CD4-positive, alpha-beta T cell treated with Interleukin-6 for 4 hours (primary cell): ENCODE measurements at places on chromosomes 13 and 19.

- DNase-seq = no peak
Measured at GRCh38 chr13:112867301-112867711, 101.7 kb upstream of the MCF2L start.

GRCh38 chr13:78190296-78190695 is 271.7 kb upstream of the EDNRB start:
- DNase-seq = no peak

DNA sequence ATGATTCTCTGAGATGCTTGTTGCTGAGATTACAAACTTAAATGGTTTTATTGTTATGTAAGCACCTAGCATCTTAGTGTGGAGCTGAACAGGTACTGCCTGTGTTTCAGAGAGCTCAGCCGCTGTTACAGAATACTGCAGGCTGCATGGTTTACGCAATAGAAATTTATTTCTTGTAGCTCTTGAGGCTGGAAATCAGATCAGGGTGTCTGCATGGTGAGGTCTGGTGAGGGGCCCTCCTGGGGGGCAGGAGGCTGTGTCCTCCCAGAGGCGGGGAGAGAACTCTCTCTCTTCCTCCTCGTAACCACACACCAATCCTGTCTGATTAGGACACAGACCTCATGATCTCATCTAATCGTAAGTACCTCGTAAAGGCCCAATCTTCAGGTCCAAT is 13.1 kb downstream of the ATP11A start:
- DNase-seq = no peak

GRCh38 chr19:47315125-47315821 is 5.6 kb downstream of the C5AR1 start:
- DNase-seq = no peak

GRCh38 chr19:40442328-40443130 is 1.6 kb downstream of the SERTAD3 start:
- DNase-seq = no peak

DNA sequence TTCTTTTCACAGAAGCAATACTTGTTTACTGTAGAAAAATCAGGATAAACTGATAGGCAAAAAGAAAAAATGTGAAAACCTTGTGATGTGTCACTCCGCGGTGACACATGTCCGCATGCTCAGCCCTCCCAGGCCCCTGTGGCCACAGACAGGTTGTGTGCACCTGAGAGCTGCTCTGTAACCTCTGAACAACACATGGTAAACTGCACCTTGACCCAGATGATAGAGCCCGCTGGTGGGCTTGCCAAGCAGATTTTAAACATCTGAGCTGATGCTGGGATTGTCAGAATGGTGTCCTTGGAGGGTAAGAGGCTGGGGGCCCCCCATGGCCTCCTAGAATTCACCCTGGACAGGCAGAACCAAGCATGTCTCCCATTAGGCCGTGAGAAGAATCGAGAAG is 33.8 kb downstream of the DHRS12 start:
- DNase-seq = no peak

DNA sequence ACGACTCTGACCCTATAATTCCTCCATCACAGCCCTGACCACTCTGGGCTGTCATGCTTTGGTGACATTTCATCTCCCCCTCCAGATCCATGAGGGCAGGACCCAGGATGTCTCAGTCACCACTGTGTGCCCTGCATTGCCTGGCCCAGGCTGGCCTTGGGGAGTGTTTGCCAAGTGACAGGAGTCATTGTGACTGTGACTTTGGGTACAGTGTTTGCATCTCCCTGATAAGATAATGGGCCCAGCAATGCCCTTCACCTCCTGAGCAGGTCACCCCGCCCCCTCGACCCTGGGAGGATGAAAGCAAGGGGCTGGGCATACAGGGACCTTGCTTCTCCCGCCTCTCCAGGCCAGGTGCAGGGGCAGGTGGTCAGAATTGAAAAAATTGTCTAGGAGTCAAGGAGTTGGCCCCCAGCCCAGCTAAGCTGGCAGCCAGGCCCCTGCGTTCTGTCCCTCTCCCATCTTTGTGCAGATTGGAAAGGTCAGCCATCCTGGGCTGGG is 5.9 kb upstream of the ATP4A start:
- DNase-seq = no peak

- DNase-seq = no peak
Measured at GRCh38 chr13:40697711-40698110, 31.3 kb upstream of the FOXO1 start.

DNA sequence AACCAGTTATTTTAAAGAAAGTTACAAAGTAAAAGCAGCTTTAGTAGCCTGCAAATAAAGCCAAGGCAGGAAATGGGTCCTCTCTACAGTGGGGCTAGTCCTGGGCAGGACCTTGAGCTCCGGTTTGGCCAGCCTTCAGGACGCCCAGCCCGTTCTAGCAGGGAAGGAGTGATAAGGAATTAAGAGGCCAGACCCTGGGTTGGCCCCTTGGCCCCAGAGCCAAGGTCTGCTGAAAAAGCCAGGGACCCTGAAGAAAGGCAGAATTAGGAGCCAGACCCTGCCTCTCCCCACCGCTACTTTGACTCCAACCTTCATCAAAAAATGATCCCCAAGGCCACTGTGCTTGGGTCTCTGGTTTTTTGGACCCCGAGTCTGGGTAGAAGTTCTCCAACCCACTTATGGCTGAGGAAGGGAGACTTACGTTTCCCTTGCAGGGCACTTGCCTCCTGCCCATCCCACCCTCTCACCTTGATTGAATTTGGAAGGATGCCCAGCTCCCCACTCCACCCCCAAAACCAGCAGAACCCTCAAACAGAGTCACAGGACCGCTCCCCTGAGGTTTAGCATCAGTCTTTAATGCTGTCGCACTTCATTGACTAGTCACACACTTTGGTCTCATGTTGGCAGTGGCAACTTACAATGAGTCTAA is 3.9 kb downstream of the DNAJB1 start:
- no peak for DNase-seq
